Kidney (tissue), 22 donors: ENCODE measurements at places on chromosomes 4 and X. TPM values are rescaled to one million over a fixed set of nuclear protein-coding genes. Genes with fewer than 3 reads are reported as not detected.
A peak's percentile ranks its signal among the peaks of the same experiment; 100 is the strongest.

- no peak for DNase-seq
Observed at GRCh38 chr4:52192721-52193135, 141.6 kb downstream of the SPATA18 start.

GRCh38 chr4:28402751-28403150, 1542.1 kb downstream of the STIM2 start:
- no peak for DNase-seq

DNA sequence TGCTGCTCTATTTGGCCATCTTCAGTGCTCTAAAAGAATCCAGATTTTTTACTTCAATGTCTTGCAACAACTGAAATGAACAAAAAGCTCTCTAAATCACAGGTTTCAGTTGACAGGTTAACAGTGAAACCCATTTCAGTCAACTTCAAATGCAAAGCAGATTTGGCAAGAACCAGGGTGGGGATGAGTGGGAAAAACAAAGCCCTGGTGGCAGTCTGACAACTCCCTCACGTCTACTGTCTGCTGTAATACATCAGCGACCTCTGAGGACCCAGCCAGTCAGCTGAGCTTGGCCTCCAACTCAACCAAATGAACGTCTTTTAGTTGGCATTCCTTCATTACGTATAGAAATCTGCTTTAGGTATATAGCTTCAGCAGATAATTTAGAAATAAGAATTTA, 95.8 kb downstream of the COL25A1 start:
- DNase-seq, result no peak

GRCh38 chr4:54289316-54289715, 60.2 kb downstream of the PDGFRA start:
- no peak for DNase-seq

- no peak for DNase-seq
Observed at GRCh38 chr4:187934766-187935165, 60.8 kb upstream of the ZFP42 start.

GRCh38 chrX:151830911-151831310, 81.8 kb upstream of the MAGEA4 start:
- peak; percentile 31 for DNase-seq

DNA sequence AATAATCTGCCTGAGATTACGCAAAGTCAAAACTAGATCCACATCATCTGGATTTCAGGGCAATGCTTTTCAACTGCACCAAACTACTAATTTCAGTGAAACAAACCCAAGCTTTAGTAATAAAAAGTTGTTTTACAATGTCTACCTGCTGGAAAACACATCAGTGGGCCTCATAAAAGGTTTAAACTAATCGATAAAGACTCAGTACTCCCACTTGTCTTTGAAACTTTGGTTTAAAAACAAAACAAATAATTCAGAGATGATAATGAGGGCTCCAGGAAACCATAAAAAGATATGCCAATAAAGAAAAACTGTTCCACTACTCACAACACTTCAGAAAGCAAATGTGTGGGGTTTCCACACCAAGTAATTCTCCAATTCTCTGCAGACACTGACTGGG, 10.2 kb downstream of the PSMD10 start:
- DNase-seq, result no peak

DNA sequence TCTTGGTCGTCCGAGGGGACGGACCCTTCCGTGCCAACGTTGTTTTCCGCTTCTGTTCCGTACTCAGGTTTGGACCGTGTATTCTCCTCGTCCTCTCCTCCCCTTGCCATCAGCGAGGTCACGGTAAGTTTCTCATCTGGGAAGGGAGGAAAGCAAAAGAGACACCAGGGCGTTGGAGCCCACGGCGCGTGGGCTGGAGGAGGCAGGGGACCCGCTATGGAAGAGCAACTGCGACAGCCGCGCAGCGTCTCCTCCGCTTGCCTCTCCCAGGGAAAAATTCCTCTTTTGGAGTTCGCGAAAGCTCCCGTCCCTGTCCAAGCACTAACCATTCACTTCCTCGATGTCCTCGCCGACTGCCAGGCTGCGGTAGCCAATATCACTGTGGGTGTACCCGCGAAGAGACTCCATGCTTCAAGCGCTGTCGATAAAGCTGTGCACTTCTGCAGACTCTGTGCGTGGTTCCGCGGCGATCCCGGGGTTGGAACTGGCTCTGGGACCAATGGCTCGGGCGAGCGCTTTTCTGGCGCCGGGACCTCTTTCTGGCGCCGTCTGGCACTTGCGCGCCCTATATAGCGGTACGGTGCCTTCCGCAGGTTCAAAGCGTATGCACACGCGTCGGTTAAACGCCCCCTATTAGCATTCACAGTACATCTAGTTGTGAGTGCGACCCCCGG, at the start of gene ESX1:
Gene ESX1 (minus strand): TSS at position 492 of the 674 bp plus-strand sequence. CDS start 84 bp downstream, at position 408.
- peak; percentile 26 for DNase-seq

DNA sequence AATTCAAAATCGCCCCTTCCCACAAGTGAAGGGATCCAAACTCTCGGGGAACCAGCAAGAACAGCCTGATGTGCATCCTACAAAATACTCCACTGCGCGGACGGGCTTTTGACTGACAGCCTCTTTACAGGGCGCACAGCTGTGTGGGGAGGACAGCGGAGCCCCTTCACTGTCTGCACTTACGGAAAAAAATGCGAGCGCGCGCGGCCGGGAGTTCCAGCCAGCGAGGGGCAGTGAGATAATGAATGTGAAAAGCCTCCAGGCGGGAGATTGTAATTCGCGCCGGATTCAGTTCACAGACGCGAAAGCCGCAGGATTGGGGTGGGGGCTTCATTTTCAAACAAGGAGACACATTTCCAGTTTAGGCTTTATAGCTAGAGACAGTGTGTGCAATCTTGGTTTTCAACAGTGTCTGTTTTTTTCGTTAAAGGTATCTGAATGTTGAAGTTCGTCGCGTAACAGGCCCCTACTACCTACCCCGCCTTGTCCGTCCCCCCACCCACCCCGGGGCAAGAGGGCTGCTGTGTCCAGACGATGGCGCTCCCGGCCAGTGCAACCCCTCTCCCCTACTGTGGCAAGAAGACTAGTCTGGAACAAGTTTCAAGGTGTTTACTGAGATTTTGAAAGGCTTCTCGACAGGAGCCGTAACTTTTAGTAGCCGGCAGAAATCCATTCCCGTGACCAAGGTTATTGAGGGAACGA, 1.7 kb upstream of the GPR50 start:
- peak; percentile 37 for DNase-seq

GRCh38 chr4:1641671-1642070, 42.4 kb downstream of the FAM53A start:
- DNase-seq, result no peak

- DNase-seq, result no peak
Observed at GRCh38 chr4:53680168-53680567, 88.9 kb upstream of the LNX1 start.

DNA sequence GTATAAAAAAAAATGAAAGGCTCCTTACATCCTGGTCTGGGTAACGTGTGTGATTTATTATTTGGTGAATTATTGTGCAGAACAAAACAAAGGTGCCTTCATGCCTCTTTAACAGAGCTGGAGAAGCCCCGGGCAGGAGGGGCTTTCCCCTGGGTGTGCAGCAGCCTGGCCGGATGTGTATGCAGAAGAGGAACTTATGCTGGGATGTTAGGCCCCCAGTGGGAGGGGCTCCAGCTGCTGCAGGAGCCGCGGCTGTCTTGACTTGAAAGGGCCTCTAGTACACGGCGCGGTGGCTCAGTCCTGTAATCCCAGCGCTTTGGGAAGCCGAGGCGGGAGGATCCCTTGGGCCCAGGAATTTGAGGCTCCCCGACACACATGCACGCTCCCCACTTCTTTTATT, 16.0 kb downstream of the CCNQ start:
- peak; percentile 80 for DNase-seq

DNA sequence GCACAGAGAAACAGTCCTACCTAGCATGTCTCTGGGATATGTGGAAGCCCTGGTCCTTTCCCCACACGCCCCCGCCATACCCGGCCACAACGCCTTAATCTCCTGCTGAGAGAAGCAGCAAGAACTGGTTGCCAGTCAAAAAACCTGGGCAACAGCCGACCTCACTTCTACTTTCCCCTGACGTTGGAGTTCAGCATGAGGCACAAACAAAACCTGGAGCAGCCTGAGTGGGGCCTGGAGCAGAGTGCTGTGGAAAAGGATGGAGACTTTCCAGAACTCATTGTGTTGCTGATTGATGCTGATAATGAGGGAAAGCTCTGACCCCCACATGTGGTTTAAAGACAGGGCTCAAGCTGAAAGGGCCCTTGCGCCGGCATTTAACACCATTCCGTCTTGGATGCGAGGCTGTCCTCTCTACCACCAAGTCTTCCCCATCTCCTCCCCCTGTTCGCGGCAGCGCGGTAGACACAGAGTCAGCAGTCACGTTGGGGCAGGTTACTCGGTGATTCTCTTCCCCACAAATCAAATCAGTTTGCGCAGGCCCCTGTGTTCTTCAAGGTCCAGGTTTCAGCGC, 666 bp downstream of the CCDC158 start:
- no peak for DNase-seq

DNA sequence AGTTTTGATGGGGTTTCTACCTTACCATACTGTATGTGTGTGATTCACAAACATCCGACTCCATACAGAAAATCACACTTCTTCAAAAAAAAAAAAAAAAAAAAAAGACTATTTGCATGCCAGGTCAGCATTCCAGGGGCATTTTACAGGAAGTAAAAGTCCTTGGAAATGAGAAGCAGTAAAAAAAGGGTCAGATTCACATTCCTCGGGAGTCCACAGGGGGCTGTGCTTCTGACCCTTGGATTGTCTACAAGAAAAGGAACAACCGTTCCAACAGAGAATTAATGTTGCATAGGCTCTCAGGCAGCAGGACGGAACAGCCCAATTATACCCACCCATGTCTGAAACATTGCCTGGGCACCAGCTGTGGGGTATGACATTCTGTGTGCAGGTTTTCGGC, 290.3 kb downstream of the LDB2 start:
- peak; percentile 24 for DNase-seq

DNA sequence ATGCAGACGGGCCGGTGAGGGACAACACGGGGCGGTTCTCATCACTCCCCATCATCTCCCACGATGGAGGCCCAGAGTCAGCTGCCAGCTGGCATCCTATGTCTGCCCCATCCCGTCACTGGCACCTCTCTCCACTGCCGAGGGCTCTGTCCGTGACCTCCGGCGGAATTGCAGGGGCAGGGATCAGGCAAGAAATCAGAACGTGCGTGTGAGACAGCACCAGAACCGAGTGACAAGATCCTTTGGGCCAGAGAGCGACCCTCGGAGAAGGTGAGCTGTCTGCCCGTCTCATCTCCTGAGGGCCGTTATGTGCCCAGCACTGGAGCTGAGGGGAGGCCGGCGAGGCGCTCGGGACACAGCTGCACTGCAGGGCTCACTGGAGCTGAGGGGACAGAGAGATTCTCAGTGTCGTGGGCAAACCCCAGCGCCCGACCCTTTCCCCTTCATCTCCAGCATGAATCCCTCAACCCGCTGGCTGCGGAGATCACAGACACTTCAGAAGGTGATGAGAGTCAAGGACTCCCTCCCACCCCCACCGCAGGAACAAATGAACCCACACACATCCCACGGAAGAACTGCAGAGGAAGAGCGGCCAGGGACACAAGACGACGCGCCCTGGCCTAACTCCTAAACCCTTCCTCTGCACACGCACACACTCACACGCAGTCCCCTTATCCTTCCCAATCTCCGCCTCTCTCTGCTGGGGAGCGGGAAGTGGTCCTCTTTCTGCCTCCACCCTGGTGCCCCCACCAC, 128.7 kb downstream of the AFAP1 start:
- peak; percentile 48 for DNase-seq

DNA sequence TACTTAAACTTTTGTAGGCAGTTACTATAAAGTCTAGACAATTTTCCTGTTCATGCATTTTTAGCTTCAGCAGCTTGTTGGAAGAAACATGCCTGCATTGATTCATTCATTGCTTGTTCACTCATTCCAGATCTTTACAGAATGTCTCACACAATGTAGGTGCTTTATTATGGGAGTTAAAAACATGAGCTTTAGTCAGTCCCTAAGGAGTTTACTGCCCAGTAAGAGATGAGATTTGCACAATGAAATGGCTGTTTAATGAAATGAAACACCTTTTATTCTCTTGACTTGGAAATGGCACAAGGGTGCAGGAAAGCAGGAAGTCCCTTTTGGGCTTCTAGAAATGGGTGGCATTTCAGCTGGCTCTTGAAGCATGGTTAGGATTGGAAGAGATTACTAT, 2.9 kb downstream of the NOCT start:
- no peak for DNase-seq

DNA sequence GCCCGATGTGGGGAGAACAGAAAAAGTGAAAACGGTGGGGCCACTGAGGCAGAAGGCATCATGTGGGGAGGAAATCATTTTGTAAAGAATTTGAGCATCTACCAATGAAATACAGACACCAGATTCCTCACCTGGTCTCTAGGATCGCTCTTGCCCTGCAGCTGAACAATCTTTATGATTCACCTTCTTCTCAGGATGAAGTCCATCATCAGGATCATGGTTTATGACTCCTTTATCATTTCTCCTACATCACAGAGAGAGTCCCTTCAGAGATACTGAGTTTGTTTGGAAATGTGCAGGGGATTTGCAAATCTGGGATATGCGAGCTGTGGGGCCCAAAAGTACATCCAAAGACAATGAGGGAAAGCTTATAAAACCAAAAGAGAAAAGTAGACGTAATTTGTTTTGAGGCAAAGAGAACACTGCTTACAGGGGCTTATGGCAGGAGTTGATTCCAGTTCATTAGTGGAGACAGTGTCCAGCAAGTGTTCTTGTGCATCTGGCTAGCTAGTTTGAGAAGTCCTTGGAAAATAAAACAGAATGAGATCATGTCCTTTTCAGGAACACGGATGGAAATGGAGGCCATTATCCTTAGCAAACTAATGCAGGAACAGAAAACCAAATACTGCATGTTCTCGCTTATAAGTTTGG, 15.3 kb upstream of the ANXA5 start:
- no peak for DNase-seq

GRCh38 chr4:177339477-177340374, 30.1 kb downstream of the NEIL3 start:
- no peak for DNase-seq

GRCh38 chrX:141897690-141898089, 6.0 kb upstream of the MAGEC1 start:
- DNase-seq, result no peak

- DNase-seq, result peak; percentile 16
Observed at GRCh38 chrX:114127411-114128025, 456.4 kb upstream of the HTR2C start.

DNA sequence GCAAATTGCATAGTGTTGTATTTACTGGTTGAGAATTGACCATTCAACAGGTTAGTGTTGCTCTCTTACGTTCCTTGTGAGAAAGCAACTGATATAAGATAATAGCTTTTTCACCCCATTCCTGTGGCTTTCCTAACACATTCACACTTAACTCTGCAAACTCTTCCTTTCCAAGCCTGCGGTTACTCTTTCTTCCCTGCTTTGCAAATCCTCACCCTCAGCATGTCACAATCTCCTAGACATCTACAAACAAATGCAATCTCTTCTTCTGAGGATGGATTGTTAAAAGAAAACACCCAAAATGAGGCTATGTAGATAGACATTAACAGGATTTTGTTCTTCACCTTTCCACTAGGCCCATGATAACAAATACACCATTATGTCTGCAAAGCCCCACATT, 771.7 kb upstream of the PCDH7 start:
- no peak for DNase-seq

GRCh38 chr4:168995537-168996295, 14.3 kb downstream of the CBR4 start:
- DNase-seq, result no peak

GDPD2 gene
- 7.0 TPM for total RNA-seq

GPRASP2 gene
- total RNA-seq, result 11.4 TPM

WNK3 gene
- total RNA-seq, result 5.6 TPM

HSD17B10 gene
- 95.2 TPM for total RNA-seq

CT45A5 gene
- total RNA-seq, result not detected

NEXMIF gene
- 6.0 TPM for total RNA-seq

SMIM31 gene
- not detected for total RNA-seq

SPATA4 gene
- 1.2 TPM for total RNA-seq

TDO2 gene
- total RNA-seq, result 1.3 TPM

PABPC5 gene
- total RNA-seq, result 1.9 TPM
